GM20000 (cell line): ENCODE measurements at places on chromosomes 6 and 20.

- DNase-seq, result no peak
These were observed 106.5 kb upstream of the GMDS start for GRCh38 chr6:2351807-2352431.

DNA sequence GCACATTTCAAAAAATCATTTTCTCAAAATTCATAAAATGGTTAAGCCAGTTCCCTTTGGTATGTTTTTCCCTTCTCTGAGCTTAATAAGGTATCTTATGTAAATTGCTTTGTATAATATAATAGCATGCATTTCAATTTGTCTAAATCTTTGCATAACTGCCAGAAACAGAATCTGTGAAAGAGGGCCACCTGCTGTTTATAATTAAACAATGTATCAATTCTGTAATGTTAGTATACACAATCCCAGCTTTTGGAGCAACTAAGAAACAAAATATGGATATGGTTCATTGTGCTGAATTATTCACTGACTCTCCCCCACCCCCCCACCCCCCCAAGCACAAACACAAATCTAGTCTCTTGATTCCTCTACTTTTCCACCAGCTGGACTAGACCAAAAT is 54.8 kb downstream of the GPX5 start:
- no peak for DNase-seq

DNA sequence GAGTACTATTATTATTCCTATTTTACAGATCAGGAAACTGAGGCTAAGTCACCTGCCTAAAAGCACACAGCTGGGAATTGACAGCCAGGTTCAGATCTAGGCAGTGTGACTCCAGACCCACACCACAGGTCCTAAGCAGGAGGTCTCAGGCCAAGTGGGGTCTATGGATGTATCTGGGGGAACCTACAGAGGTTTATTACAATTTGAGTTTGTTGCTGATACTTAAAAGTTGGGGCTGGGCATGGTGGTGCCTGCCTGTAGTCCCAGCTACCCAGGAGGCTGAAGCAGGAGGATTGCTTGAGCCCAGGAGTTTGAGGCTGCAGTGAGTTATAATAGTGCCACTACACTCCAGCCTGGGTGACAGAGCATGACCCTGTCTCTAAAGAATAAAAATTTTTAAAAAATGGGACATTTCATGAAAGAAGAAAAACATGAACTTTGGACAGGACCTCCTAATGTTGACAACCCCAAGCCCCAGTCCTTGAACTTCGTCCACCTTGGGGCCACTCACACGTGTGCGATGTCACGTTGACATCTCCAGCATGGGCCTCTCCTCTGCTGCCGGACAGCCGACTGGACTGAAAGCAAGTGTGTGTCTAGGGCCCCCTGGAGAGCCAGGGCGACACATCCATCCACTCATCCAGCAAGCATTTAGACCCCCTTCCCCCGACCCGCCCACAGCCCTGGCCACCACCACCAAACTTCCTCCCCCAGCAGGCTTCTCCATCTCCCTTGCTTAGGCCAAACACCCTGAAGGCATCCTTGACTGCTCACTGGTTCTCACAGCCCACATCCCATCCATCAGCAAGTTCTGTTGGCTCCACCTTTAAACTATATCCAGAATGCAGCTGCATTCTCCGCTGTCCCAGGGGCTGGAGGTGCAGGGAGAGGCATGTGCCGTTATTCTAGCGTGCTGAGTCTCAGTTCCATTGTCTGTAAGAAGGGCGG is 40.0 kb downstream of the NOL4L start:
- no peak for DNase-seq

DNA sequence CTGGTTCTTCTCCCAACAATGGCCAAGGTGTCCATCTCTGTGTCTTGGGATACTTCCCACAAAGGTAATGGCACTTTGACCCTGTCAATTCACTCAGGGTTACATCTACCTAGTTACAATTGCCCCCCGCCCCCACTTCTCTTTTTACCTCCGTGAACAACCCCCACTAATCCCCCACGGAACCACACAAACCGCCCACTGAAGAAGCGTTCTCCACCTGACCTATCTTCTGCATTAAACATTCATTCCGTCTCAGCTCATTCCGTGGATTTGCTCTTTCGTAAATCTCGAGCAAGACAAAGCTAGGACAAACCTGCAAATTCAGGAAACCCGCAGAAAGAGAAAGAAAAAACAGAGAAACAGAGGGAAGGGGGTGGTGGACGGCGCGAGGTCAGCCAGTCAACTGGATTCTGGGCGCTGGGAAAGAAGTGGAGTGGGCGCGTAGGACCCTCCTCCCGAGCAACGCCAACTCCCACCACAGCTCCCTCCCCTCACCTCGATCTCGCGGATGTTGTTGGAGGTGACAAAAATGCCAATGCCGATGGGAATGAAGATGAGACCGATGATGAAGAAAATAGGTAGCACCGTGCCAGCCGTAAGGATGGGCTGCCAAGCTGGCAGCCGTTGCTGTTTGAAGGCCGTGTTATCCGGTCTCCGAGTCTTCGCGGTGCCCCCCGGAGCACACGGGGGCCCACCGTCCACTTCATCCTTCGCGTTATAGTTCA is 523 bp downstream of the TMEM30A start:
- DNase-seq, result no peak

- DNase-seq, result no peak
These were observed 48.1 kb downstream of the PLAGL1 start for GRCh38 chr6:143959927-143960326.

DNA sequence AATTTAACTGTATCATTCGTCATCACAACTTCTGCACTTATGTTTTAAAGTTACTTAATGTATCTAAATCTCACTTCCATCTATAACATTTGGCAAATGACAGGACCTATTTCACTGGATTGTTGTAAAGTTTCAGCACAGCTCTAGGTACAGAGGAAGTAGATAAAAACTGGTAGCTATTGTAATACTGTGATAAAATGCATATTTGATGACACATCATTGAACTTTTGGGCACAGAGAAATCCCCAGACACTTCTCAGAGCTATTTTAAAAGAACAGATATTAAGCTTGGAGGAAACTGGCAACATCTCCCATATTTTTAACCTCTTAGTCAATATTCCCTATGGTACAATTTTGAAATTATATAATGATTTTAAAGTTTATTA is 138.7 kb downstream of the RFPL4B start:
- no peak for DNase-seq

GRCh38 chr20:23294671-23295070 is 55.9 kb upstream of the NXT1 start:
- no peak for DNase-seq

- DNase-seq, result no peak
These were observed 12.9 kb downstream of the TPMT start for GRCh38 chr6:18141805-18142590.

DNA sequence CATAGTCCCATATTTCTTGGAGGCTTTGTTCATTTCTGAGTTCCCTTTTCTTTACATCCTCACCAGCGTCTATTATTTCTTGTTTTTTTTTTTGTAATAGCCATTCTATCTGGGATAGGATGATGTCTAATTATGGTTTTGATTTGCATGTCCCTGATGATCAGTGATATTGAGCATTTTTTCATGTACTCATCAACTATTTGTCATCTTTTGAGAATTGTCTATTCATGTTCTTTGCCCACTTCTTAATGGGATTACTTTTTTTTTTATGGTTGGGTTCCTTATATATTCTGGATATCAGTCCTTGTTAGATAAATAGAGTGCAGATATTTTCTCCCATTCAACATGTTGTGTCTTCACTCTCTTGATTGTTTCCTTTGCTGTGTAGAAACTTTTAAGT is 42.1 kb downstream of the CYB5R4 start:
- DNase-seq, result no peak

DNA sequence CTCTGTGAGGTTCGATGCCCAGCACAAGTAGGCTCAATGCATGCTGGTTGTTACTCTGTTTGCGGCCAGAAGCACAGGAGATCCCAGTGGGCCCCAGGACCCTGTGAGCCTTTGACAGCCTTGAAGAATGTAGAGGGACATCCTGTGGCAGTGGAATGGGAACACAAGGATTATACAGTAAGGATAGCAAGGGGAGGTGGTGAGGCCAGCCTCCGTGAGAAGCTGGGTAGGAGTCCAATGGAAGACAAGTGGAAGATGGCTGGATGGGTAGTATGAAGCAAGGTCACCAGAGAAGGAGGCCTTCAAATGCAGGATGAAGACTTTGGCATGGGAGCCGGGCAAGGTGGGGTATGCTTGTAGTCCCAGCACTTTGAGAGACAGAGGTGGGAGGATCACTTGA is 622.9 kb upstream of the CDH4 start:
- no peak for DNase-seq

DNA sequence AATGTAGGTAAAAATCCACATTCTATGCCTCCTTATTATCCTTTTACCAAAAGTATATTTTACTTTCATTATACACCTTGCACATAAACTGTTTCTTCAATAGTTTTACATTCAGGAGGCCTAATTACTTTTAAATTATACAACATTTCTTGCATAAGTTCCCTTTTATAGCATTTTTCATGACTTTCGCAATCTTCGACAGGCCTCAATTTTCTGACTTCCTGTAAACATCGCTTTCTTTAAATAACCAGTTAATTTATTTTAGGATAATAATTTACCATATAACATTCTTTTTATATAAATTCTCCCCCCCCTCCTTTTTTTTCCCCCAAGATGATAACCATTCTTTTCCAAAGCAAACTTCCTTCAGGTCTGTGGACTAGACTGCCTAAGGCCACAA is 9.2 kb downstream of the SLC35A1 start:
- no peak for DNase-seq

DNA sequence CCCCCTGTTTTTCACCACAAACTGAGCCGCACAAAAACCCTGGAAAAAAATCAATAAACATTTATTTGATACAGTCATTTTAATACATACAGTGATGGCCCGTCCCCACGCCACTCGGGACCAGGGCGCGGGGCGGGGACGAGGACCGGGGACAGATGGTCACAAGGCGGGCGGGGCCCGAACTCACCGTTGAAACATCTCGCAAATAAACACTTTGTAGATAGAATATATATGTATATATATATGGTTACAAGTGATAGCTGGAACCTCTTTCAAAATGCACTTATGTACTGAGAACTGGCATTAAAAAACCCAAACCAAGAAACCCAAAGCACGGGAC is 418 bp upstream of the UCKL1 start:
- DNase-seq, result no peak

GRCh38 chr6:168903613-168904345 is 349.9 kb downstream of the THBS2 start:
- no peak for DNase-seq

DNA sequence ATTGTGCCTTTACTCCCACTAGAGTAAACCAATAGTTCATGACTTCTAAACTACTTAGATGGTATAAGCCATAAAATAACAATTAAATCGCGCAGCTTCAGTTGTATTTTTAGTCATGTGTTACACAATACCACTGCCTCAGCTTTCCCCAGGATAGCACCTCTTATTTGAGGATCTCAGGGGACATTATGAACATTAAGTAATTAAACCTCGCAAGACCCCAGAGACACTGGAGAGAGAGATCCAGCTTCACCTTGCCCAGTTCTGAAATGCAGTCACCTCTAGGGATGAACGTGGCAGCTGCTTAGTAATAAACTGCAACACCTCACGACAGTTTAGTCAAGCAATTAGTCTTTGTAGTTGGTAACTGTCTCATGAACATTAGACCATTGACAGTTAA is 87.1 kb downstream of the CFAP61 start:
- DNase-seq, result no peak

DNA sequence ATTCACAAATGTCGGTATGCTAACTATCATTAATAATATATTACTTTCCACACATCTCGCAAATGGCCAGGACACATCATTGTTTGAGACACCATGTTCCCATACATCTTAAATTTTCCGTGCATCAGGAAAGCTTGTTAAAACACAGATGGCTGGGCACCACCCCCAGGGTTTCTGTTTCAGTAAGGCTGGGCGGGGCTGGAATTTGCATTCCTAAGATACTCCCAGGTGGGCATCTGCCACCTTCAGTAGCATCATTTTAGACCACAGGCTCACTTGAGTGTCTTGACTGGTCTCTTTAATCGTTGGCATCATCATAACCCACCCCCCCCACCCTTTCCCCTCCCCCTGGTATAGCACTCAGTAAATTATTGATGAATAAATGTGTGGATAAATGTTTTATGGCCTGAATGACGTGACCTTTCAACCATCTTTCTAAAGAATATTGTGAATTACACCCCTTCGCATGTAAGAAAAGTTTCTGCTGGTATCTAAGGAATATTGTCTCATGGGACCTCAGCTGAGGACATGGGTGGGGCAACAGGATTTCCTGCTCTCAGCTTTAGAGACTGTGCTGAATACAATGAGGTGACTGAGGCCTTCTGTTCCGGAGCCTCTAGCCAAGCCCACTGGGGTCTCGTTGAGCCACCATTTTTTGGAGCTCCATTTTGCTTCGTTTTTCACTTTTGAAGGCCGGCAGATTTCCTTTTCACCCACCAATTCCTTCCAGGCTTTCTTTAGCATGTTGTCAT is 124.1 kb upstream of the NEDD9 start:
- no peak for DNase-seq

DNA sequence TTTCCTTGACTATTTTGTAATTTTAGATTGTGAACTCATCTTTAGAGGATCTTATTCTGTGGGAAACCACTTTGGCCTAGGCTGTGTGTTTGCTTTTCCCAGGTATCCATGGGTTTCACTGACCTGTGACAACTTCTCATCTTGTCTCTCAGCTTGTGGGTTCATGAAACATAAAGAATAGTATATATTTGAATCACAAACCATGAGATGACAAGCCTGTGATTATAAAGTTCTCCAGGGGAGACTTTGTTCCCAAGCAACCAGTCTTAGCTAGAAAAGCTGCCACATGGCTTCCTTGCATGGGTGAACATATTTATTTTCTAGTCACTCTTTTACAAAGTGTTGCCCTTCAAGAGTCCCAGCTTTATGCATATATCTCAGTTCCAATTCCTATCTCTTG is 201.9 kb downstream of the UBE3D start:
- no peak for DNase-seq

- DNase-seq, result no peak
These were observed 104.2 kb upstream of the CNKSR3 start for GRCh38 chr6:154614641-154615040.

DNA sequence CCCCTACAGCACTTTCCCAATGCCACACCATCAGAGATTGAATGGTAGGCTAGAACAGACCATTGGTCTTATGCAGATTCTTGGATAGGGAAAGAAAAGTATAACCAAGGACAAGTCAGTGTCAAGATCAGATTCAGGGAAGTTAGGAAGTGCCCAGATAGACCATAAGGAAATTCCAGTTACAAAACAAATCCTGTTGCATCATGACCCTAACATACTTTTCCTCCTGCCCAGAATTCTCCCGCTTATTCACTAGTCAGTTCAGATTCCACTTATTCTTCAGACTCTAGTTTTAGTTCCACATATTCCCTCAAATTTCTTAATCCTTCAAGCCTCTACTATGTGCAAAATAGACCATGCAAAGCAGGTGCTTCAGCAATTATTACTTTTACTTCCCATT is 20.7 kb downstream of the METTL24 start:
- DNase-seq, result no peak

- DNase-seq, result peak; percentile 22
These were observed 107.7 kb upstream of the JAG1 start for GRCh38 chr20:10781526-10781925.

GRCh38 chr20:38842558-38842981 is 37.1 kb downstream of the PPP1R16B start:
- DNase-seq, result peak; percentile 89

- DNase-seq, result no peak
These were observed 1.0 kb downstream of the COL20A1 start for GRCh38 chr20:63293871-63294535.
